Thymus (tissue), 14 donors: ENCODE measurements at places on chromosomes 6 and 20. TPM values are rescaled to one million over a fixed set of nuclear protein-coding genes. Genes with fewer than 3 reads are reported as not detected.
A peak's percentile ranks its signal among the peaks of the same experiment; 100 is the strongest.

RAB44 gene
- total RNA-seq = 0.28 TPM

GRCh38 chr6:128483472-128484135 lies 36.8 kb downstream of the PTPRK start:
- H3K4me1 ChIP-seq = peaks cover 8% of the 10 kb centered on the region
- H3K27ac ChIP-seq = no peak overlapping the region
- no peak for DNase-seq
- H3K36me3 ChIP-seq = no peaks in the 10 kb centered on the region
- H3K4me3 ChIP-seq = no peak overlapping the region

DNA sequence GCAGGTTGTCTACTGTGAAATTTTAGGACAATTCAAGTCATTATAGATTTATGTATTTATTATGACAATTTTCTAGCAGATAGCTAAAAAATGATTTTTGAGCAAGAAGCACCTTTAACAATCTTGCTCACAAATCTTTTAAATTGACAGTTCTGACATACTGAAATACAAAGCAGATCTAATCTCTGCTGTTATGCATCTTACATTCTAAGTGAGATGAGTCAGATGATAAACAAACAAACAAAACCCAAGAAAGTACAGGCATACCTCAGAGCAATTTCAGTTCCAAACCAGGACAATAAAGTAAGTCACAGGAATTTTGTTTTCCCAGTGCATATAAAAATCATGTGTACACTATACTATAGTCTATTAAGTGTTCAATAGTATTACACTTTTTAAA lies 430.7 kb upstream of the PTCHD4 start:
- H3K4me3 ChIP-seq = no peak overlapping the region
- no peak for DNase-seq
- H3K27ac ChIP-seq = no peak overlapping the region
- no peaks in the 10 kb centered on the region for H3K27me3 ChIP-seq
- H3K36me3 ChIP-seq = no peaks in the 10 kb centered on the region
- H3K4me1 ChIP-seq = no peaks in the 10 kb centered on the region

DNA sequence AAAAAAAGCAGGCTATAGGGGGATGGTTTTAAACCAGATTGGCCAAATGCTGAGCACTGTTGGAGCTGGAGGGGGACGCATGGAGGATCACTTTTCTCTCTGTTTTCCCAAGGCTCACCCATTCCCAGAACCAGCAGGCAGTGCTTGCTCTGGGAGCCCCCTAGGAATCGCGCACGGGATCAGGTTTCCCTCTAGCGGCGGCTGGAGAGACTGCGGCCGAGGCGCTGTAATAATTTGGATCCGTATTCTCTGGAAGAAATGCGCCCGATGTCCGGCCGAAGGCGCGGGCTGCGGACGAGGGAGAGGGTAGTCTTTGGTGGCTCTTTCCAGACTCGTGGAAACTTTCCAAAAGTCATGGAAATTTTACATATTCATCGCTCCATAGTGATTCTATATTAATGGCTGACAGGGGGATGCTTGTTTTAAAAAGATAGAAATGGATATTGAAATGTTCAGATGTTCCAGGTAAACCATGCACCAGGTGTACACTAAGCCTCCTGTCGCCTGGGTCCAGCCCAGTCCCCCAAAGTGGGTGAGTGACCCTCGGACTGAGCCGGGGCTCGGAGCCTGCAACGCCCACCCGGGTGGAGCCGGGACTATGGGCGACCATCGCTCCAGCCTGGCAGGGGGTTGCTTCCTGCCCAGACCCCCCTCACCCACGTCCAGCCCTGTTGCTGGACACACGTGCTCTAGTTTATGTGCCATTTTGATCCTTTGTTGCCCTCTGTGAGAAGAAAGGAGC lies 78.7 kb upstream of the PHACTR3 start:
- DNase-seq = no peak
- no peak overlapping the region for H3K4me3 ChIP-seq
- H3K4me1 ChIP-seq = no peaks in the 10 kb centered on the region
- H3K27ac ChIP-seq = no peak overlapping the region
- no peaks in the 10 kb centered on the region for H3K36me3 ChIP-seq

DNA sequence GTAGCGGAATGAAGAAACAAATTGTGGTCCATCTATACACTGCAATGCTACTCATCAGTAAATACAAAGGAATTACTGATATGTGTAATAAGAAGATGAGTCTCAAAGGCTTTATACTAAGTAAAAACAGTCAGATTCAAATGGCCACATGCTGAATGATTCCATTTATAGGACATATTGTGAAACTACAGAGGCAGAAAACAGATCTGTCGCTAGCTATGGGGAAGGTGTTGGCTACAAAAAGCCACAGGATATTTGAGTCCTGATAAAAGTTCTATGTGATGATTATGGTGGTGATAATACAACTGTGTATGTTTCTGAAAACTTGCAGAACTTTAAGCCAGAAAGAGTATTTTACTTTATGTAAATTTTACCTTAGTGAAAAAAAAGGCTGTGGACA lies 313.2 kb downstream of the HDGFL1 start:
- H3K4me3 ChIP-seq = no peak overlapping the region
- no peaks in the 10 kb centered on the region for H3K4me1 ChIP-seq
- H3K27me3 ChIP-seq = no peaks in the 10 kb centered on the region
- no peak overlapping the region for H3K27ac ChIP-seq
- no peak for DNase-seq

DNA sequence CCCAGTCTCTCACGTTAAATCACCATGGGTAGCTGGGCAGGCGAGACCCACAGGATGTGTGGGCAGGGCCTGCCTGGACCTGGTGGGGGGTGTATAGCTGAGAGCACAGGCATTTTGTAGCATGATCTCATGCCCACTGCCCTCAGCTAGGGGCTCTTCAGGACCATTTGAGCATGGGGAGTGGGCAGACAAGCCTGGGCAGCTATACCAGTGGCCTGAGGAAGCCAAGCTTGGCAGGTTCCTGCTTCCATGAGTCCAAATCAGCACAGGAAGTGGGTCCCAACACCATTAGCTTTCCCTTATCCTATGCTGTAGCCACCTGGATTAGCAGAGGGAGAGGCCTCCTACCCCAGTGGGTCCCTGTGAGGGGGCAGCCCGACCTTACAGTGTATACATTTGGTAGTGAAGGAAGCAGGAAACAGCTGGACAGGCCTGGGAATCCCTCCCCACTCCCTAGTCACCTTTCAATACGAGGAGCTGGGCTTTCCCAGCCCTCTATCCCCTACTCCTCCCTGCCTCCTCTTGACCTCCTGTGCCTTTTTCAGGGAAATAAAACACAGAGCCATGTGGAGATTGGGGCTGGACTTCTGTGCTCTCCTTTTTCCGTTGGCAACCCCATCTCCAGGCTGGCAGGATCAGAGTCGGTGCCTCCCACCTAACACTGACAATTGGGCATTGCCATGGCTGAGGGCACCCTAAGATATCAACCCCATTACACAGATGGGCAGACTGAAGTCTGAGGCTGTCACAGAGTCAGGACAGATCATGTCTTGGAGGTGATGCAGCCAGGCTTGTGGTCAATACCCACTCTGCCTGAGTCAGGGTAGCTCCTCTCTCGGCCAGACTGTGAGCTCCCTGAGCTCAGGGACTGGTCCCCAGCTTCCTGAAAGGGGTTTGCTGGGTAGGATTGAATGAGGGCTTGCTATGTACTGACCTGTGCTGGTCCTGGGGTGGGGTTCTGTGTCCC lies 59.8 kb downstream of the MRPL14 start:
- peaks cover 2% of the 10 kb centered on the region for H3K27me3 ChIP-seq
- no peaks in the 10 kb centered on the region for H3K36me3 ChIP-seq
- peaks cover 8% of the 10 kb centered on the region for H3K4me1 ChIP-seq
- DNase-seq = no peak
- H3K27ac ChIP-seq = no peak overlapping the region

GSTA3 gene
- total RNA-seq = not detected

PRELID3B gene
- 61.9 TPM for total RNA-seq

GRCh38 chr20:63265891-63266515 lies 6.6 kb upstream of the ARFGAP1 start:
- H3K36me3 ChIP-seq = no peaks in the 10 kb centered on the region
- no peak overlapping the region for H3K27ac ChIP-seq
- H3K4me1 ChIP-seq = peaks cover 10% of the 10 kb centered on the region
- peaks cover 51% of the 10 kb centered on the region for H3K27me3 ChIP-seq
- no peak overlapping the region for H3K4me3 ChIP-seq

DNA sequence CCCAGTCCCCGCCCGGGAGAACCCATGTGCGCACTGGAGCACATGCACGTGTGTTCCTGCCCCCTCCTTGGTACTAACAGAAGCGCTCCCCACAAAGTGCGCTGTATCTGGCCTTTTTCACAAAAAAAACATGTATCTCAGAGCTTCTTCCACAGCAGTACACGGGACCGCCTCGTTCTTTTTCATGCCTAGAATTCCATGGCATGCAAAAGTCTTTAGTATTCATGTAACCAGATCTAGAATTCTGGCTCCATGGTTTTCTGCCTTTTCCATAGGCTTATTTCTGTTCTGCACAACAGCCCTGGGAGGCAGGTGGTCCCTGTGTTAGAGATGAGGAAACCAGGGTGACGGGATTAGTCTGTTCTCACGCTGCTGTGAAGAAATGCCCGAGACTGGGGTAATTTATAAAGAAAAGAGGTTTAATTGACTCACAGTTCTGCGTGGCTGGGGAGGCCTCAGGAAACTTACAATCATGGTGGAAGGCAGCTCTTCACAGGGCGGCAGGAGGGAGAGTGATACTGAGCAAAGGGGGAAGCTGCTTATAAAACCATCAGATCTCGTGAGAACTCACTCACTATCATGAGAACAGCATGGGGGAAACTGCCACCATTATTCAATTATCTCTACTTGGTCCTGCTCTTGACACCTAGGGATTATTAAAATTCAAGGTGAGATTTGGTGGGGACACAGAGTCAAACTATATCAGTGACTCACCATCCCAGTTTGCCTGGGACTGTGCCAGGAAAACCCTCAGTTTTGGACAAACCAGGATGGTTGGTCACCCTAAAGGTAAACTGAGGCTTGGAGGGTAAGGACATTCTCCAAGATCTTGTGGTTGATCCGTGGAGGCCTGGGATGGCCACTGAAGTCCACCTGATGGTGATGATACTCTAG lies 41.0 kb downstream of the C20orf203 start:
- no peak overlapping the region for H3K27ac ChIP-seq
- no peaks in the 10 kb centered on the region for H3K36me3 ChIP-seq
- peaks cover 5% of the 10 kb centered on the region for H3K4me1 ChIP-seq
- no peak for DNase-seq

- H3K4me3 ChIP-seq = peak overlapping the region; percentile 83
- H3K36me3 ChIP-seq = no peaks in the 10 kb centered on the region
- H3K4me1 ChIP-seq = peaks cover 2% of the 10 kb centered on the region
- peak overlapping the region; percentile 100 for H3K27ac ChIP-seq
- DNase-seq = peak; percentile 82
Measured at GRCh38 chr6:95576218-95576997, 927 bp upstream of the MANEA start.

- peaks cover 15% of the 10 kb centered on the region for H3K4me1 ChIP-seq
- peaks cover under 1% of the 10 kb centered on the region for H3K36me3 ChIP-seq
- peak within 1 kb of the TSS; percentile 91 for H3K4me3 ChIP-seq
Measured at GRCh38 chr20:36573103-36573797, at the start of gene TGIF2. TGIF2 (plus strand) TSS chr20:36573597; CDS start chr20:36578775, 5,178 bp downstream.

ADGB gene
- total RNA-seq = 0.24 TPM

DNA sequence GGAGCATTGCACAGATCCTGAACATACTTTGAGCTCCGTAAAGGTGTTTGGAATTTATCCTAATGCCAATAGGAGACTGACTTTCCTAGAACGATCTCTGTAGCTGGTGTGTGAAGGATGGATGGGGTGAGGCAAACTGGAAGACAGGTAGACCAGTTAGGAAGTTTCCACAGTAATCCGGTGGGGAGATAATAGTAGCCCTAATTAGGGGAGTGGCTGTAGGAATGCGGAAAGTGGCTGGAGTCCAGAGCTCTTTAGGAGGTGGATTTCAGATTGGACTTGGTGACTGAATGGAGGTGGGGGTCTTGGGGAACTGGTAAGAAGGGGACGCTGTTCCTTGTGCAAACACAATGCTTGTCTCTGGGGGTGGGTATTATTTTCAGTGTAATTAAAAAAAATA lies 146.3 kb downstream of the SOX4 start:
- peaks cover 3% of the 10 kb centered on the region for H3K4me1 ChIP-seq
- no peaks in the 10 kb centered on the region for H3K36me3 ChIP-seq
- DNase-seq = no peak
- no peak overlapping the region for H3K4me3 ChIP-seq
- H3K27ac ChIP-seq = no peak overlapping the region
- H3K27me3 ChIP-seq = no peaks in the 10 kb centered on the region

DNA sequence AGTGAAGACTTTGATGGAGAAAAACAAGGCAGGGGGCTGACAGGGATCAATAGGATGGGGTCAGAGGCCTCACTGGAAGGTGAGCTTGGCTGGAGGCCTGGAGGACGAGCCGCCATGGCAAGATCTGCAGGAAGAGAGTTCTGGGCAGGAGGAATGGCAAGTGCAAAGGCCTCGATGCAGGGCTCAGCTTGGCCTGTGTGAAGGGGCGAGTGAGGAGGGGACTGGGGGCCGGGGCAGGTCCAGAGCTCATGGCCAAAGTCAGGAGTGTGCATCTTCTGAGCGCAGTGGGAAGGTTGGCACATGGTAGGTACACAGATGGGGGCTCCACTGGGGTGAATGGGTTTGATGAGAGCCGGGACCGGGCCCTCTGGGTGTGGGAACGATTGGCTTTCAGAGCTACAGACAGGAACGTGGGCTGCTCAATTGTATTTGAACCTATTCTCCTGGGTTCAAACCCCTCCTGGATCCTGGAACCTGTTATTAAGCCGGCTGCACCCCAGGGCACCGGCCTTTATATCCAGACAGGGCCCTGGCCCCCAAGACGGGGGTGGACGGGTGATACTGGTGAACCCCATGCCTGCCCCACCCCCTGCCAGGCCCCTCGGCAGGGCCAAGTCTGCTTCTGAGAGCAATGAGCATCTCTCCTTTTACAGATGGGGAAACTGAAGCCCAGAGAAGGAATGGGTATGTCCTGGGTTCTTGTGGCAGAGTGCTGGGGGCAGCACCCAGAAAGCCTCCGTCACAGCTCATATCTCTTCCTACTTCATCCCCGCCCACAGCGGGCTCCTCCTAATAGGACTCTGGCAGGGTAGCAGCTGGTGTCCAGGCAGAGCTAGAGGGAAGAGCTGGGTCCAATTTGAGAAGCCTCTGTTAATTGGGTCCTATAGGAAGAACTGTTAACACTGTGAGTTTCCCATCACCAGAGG lies 106.1 kb downstream of the CEBPB start:
- no peaks in the 10 kb centered on the region for H3K27me3 ChIP-seq
- no peak overlapping the region for H3K4me3 ChIP-seq
- H3K27ac ChIP-seq = no peak overlapping the region
- DNase-seq = no peak
- H3K4me1 ChIP-seq = peaks cover 8% of the 10 kb centered on the region

- no peak overlapping the region for H3K4me3 ChIP-seq
- no peaks in the 10 kb centered on the region for H3K36me3 ChIP-seq
- peak overlapping the region; percentile 58 for H3K27ac ChIP-seq
- DNase-seq = no peak
- H3K27me3 ChIP-seq = no peaks in the 10 kb centered on the region
Measured at GRCh38 chr6:56370561-56371211, 123.3 kb upstream of the COL21A1 start.

BIRC7 gene
- total RNA-seq = 0.09 TPM

ELOVL4 gene
- total RNA-seq = 41.6 TPM
